ENCODE measurements at places on chromosomes 7 and 10.

DNA sequence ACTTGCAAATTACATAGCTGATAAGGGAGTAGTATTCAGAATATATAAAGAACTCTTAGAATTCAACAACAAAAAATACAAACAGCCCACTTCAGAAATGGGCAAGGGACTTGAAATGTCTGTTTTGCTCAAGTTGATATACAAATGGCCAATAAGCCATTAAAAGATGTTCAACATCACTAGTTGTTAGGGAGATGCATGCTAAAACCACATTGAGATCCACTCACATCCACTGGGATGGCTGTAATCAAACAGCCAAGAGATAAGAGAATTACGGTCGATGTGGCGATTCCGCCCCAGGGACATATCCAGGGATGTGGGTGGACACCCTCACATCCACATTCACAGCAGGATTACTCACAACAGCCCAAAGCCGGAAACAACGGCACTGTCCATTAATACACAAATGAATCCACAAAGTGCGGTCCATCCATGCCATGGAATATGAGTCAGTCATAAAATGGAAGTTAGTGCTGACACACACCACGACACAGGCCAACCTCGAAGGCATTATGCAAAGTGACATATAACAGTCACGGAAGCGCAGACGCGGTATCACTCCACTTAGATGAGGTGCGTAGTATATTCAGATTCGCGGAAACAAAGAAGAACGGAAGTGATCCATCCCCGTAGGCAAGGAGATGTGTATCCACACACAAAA is 227.8 kb downstream of the DNAJB6 start:
- no peak for DNase-seq

DNA sequence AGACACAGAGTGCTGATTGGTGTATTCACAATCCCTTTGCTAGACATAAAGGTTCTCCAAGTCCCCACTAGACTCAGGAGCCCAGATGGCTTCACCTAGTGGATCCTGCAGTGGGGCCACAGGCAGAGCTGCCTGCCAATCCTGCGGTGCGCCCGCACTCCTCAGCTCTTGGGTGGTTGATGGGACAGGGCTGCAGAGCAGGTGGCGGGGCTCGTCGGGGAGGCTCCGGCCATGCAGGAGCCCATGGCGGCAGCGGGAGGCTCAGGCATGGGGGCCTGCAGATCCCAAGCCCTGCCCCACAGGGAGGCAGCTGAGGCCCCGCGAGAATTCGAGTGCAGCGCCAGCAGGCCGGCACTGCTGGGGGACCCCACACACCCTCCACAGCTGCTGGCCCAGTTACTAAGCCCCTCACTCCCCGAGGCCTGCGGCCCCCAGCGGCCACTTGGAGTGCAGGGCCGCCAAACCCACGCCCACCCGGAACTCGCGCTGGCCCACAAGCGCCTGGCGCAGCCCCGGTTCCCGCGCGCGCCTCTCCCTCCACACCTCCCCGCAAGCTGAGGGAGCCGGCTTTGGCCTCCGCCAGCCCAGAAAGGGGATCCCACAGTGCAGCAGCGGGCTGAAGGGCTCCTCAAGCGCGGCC is 7.7 kb upstream of the BET1 start:
- DNase-seq = no peak

DNA sequence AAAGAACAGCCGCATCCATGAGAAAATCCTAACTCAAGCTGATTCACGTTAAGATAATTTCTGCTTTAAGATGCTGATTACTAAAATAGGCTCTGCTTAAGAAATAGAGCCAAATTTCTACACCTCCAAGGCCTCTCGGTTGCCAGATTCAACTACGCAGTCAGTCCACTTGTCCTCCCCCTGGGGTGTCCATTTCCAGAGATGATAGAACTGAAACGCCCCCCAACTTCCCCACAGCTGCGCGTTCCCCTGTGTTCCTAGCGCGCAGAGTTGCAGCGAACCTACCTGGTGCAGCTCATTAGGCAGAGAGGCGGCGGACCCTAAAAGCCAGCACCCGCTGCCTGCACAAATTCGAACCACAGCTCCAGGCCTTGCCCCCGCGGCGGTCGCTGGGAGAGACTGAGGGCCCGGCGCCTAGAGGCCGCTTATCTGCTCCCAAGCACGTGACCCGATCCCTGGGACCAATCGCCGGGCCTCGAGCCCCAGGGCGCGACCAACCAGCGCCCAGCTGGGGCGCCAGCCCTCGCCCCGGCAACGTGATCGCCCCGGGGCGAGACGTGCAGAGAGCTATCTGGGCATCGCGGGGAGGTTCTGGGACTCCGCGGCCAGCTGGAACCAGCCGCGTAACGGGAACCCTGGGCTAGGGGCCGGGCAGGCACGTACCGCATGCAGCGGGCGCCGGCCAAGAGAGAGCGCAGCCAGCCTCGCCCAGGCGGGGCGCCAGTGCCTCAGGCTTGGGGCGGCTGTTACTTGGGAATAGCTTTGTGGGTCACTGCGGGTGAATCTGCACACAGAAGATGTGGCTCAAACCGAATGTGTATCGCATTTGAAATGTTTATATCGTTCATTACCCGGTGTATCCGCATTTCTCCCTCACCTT is at the start of gene PPP1R3C:
Gene PPP1R3C, minus strand, starts transcription at position 401 of the 880 bp plus-strand sequence. Its CDS starts 102 bp downstream, at position 299.
- no peak for DNase-seq

- DNase-seq = no peak
Measured at GRCh38 chr10:18497806-18498369, 153.5 kb downstream of the NSUN6 start.

- no peak for DNase-seq
Measured at GRCh38 chr10:110326351-110327032, 21.8 kb upstream of the SMNDC1 start.

Measured in NCI-H187 treated with DMSO at 0.1 percent for 48 hours (cell line).